CD4-positive, alpha-beta T cell treated with Interleukin-15 for 1 hour (primary cell): ENCODE measurements at places on chromosomes 11 and 22.
A peak's percentile ranks its signal among the peaks of the same experiment; 100 is the strongest.

GRCh38 chr11:9692691-9693090 lies 28.8 kb downstream of the SWAP70 start:
- no peak for DNase-seq

DNA sequence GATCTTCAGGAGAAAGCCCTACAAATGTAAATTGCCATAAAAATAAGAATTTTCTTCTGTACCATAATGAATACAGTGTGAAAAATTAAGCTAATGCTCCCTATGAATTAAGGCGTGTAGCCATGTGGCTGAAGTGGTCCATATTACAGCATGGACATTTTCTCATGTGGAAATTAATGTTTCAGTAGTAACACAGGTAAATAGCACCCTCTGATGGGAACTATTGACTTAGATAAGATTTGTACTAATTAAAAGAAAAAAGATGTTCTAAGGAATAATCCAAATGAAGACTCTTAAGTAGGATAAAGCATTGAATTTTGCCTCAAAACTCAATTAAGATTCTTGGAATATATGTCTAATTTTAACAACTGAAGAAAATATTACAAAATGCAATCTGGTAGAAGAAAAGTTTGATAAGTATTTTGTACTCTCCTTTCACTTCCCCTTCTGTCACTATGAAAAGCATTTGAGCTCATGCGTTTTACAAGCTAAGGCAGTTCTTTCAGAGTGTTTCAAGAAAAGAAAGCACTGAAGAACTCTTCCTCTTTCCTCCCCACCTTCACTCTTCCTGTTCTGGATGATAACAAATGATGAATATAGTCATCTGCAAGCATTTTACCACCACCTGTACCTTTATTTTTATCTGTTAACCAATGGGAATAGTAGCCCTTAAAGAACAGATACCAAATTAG lies 9.9 kb upstream of the OR8D2 start:
- DNase-seq: no peak

GRCh38 chr11:118639899-118640298 lies 32.5 kb downstream of the PHLDB1 start:
- DNase-seq: no peak

DNA sequence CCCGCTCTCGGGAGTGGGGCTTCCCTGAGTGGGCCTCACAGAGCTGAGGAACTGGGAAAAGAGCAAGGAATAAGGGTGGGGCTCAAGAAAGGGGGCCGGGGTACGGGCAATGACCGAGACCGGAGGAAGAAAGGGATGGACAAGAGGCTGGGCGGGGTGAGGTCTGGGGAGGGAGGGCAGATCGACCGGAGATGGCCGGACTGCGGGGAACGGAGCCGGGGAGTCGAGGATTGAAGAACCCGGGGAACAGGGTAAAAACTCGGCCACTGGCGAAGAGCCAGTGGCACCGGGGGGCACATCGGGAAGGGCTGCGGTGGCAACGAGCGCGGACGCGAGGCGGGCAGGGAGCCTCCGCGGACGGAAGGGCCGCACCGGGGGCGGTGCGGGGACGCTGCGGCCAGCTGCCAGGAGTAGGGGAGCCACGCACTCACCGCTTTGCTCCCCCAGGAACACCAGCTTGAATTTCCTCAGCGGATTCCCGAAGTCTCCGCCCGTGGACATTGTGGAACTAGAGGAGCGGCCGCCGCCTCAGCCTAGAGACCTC lies 667 bp downstream of the RAB6A start:
- no peak for DNase-seq

GRCh38 chr11:47241841-47242301 lies 6.7 kb downstream of the ACP2 start:
- DNase-seq: no peak

GRCh38 chr22:48896766-48897644 lies 930.7 kb downstream of the BRD1 start:
- DNase-seq: no peak

GRCh38 chr11:43868852-43869567 lies 11.6 kb upstream of the ALKBH3 start:
- peak; percentile 29 for DNase-seq

GRCh38 chr22:36102995-36103394 lies 57.6 kb downstream of the APOL3 start:
- no peak for DNase-seq

DNA sequence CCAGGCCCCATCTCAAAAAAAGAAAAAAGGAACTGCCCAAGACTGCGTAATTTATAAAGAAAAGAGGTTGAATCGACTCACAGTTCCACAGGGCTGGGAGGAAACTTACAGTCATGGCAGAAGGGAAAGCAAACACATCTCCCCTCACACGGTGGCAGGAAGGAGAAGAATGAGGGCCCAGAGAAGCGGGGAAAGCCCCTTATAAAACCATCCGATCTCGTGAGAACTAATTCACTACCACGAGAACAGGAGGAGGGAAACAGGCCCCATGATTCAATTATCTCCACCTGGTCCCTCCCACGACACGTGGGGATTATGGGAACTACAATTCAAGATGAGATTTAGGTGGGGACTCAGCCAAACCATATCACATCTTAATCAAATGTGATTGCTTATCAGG lies 82.2 kb downstream of the BUD13 start:
- DNase-seq: no peak

- DNase-seq: no peak
These were observed 79.3 kb downstream of the SGSM3 start for GRCh38 chr22:40449676-40450035.

DNA sequence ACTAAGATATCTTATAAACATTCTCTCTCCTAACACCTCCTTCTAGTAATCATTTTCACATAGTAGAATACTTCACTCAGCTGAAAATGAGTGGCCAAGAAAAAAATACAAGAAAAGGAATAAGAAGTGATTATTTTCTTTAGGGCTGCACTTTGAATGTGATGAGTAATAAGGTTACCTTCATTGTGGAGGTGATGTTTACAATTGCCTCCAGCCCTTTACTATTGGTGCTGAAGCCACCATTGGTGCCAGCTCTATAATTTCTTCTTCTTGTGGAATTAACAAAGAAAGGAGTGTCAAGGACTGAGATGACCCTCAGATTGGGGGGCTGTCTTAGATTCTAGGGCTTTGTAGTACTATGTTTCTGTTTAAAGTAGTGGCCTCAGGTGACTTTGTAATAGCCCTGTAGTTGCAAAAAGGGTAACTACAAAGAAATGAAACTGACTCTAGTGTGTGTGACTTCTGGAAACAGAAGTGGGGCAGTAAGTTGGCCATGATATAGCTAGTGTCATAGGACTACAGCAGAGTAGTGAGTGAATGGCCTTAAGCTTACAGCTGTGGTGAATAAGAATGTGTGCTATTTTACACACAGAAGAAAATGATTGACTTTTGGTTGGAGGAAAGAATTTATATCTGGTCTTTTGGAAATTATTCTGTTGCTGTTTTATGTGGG lies 287.2 kb downstream of the TMEM135 start:
- DNase-seq: no peak

- DNase-seq: no peak
These were observed 37.1 kb upstream of the SORL1-AS1 start for GRCh38 chr11:121489823-121490222.

- no peak for DNase-seq
These were observed 20.2 kb upstream of the OR10A5 start for GRCh38 chr11:6825231-6825744.

DNA sequence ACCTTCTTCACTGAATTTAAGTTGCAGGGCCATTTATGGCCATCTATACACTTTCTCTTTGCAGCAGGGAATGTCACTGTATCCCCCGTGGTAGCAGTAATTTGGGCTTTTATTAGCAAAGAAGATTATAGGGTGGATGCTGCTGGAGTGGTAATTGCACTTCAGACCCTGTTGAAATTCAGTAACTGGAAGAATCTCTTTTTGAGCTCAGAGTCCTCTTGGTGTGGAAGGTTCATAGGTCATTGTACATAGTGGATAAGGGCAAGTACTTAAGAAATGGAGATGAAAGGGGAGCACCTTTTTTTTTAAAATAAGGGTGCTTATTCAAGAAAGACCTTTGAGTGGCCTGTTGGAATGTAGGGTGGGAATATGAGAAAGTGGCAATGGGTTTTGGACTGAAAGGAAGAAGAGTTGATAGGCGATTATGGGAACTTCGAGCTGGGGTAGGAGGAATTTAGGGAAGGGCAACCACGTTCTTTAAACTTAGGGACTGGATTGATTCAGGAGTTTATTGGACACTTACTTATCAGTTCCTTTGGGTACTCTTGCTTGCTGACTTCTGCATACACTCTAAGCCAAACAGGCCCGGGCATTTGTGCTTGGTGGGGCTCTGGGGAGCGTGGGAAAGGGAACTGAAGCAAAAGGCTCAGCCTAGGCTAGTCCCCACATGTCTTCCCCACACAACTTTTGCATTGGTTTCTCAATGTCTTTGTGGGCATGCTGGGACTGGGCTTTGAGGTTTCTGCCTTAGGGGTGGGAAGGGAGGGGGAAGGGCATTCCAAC lies 26.5 kb downstream of the CTNND1 start:
- DNase-seq: peak; percentile 31

GRCh38 chr22:25475257-25476022 lies 89.0 kb upstream of the GRK3 start:
- no peak for DNase-seq

GRCh38 chr11:124440608-124441007 lies 4.9 kb downstream of the OR8B8 start:
- no peak for DNase-seq

DNA sequence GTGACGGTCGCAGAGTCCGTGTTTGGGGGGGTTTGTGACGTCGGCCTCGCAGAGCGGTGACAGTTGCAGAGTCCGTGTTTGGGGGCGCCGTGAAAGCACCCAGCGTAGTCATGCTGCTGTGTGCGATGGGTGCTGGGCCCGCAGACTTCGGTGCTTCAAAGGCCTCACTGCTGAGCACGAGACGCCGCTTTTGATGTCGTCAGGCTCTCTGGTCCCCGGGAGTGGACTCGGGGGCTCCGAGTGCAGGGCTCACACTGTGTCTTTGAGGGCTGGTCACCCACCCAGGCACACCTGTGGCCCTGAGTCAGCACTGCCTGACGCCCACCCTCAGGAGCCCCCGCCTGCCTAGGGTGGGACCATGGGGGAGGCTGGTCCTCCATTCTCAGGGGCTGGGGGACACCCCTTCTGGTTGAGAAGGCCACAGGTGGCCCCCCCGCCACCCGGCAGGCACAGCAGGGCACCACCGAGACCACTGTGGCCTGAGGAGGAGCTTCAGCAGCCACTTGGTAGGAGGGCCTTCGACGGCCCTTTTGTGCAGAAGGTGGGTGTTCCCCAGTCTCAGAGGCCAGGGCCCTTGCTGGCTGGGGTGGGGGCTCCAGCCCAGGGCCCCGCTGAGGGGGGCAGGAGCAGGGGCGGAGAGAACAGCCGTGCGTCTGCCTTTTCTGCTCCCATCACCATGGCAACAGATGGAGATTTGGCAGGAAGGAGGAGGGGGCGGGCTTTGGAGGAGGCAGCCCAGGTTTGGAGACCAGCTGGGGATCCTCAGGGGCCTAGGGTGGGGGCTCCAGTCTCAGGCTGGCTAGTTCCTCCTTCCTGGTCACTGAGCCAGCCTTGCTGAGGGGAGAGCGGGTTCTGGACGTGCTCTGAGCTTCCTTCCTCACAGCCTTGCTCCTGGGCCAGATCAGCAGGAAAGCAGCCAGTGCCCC lies 20.9 kb downstream of the BRSK2 start:
- no peak for DNase-seq

- no peak for DNase-seq
These were observed 23.3 kb upstream of the PLEKHB1 start for GRCh38 chr11:73622926-73623593.

- no peak for DNase-seq
These were observed 1.2 kb downstream of the RTL6 start for GRCh38 chr22:44496844-44497217.

GRCh38 chr11:118215765-118216164 lies 9.0 kb downstream of the JAML start:
- no peak for DNase-seq

GRCh38 chr11:75481223-75481921 lies 44.4 kb downstream of the GDPD5 start:
- DNase-seq: no peak

DNA sequence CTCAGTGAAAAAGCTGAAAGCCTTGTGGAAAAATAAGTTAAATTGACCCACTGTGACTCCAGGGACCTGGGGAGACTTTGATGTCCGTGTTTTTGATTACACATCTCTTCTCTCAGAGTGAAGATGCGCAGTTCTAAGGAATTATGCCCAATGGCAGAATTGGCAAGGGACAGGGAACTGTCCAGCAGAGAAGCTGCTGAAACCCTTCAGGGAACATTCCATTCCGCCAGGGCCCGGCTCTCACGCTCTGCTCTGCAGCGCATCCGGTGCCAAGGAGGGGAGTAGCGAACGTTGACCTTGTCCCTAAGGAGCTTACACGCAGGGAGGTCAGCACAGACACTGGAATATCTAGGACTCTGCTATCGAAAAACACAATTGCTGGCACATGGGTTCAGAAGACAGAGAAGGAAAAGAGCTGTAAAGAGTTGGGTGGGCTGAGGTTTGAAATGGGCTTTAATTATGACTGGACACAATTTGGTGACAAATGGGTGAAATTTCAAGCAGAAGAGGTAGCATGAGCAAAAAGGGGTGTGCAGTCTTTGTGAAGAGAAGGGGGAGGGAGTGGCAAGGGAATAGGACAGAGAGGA lies 64.5 kb upstream of the B3GAT1 start:
- no peak for DNase-seq

- no peak for DNase-seq
These were observed 9.5 kb downstream of the RBMXL2 start for GRCh38 chr11:7098235-7098832.

- peak; percentile 91 for DNase-seq
These were observed 30.0 kb downstream of the ARAP1 start for GRCh38 chr11:72722050-72722748.

DNA sequence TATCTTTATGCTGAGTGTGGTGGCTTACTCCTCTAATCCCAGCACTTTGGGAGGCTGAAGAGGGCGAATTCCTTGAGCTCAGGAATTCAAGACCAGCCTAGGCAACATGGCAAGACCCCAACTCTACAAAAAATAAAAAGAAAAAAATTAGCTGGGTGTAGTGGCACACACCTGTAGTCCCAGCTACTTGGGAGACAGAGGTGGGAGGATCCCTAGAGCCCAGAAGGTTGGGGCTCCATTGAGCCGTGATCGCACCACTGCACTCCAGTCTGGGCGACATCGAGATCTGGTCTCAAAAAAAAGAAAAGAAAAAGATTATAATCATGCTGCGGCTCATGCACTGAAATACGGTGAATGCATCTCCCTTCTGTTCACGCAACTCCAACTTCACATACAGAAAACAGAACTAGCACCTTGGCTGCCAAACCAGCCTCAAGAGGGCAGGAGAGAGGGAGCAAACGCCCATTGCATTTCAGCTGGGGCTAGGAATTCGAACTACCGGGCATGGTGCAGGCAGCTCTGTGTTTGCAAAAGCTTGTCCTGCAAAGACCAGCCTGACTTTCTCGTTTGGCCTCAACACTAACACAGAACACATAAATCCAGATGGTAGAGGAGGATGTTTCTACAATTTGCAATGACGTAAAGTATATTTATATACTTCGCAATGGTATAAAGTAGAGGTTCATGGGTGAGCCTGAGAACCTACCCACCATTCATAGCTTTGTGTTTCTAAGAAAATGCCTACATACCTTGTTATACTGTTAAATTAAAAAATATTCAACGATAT lies 6.3 kb upstream of the SYNGR1 start:
- peak; percentile 61 for DNase-seq

- no peak for DNase-seq
These were observed 13.7 kb upstream of the TOP3B start for GRCh38 chr22:21996175-21996720.

- DNase-seq: no peak
These were observed 7.3 kb upstream of the FDX1 start for GRCh38 chr11:110422306-110422905.
